ENCODE measurements at places on chromosomes 13 and 19.

DNA sequence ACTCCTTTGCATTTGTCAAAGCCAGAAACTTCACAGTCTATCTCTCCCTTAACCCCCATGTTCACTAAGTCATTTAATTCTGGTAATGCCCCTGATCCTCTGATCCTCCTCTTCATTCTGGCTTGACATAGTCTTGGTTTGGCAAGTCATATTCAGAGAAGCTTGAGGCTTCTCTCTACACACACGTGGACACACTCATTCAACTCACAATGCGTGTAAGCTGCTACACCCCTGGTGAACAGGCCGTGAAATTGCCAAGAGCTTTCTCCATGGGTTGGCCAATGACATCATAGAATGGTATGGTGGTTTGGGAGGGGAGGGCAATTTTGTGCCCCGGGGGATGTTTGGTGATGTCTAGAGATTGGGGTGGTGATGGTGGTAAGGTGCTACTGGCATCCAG lies 47.9 kb upstream of the FLT1 start:
- no peak for DNase-seq

DNA sequence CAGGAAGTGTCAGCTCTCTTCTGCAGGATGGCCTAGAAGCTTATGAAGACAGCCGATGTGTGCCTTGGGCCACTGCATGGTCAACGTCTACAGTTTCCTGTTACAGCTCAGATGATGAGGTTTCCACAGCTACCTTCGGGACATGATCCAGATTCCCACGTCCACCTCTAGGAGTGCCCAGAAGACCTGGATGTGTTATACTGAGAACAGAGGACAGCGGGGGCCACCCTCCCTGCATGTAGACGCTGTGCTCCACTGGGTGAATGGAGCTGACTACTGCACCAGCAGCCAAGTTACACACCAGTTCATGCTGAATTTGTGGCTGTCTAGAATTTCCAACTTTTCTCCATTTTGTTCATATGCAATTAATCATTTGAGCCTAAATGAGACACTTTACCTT lies 78.5 kb upstream of the MTIF3 start:
- DNase-seq, result no peak

DNA sequence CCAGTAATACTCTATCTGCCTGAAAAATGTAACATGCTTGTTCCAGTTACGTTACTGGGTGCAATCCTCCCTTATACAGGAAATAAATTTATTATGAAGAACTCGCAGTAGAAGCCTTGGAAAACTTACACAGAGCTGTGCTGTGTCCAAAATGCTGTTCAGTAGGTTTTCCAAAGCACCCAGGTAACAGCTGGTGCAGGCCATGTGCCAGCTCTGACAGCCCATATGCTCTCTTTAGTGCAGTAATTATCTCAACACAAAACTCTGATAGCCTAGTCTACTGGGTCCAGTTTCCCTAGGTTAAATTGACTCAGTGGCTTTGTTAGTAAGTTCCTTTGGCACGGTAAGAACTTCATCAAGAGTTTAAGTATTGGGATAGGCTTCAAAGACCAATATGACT lies 120.7 kb upstream of the OBI1 start:
- no peak for DNase-seq

GRCh38 chr13:40789275-40790153 lies at the start of gene SLC25A15:
TSS of gene SLC25A15 (plus strand) at chr13:40789611. CDS start at chr13:40793227, 3,616 bp downstream.
- DNase-seq, result no peak

- DNase-seq, result no peak
Observed at GRCh38 chr19:1455336-1456120, 5.6 kb downstream of the APC2 start.

DNA sequence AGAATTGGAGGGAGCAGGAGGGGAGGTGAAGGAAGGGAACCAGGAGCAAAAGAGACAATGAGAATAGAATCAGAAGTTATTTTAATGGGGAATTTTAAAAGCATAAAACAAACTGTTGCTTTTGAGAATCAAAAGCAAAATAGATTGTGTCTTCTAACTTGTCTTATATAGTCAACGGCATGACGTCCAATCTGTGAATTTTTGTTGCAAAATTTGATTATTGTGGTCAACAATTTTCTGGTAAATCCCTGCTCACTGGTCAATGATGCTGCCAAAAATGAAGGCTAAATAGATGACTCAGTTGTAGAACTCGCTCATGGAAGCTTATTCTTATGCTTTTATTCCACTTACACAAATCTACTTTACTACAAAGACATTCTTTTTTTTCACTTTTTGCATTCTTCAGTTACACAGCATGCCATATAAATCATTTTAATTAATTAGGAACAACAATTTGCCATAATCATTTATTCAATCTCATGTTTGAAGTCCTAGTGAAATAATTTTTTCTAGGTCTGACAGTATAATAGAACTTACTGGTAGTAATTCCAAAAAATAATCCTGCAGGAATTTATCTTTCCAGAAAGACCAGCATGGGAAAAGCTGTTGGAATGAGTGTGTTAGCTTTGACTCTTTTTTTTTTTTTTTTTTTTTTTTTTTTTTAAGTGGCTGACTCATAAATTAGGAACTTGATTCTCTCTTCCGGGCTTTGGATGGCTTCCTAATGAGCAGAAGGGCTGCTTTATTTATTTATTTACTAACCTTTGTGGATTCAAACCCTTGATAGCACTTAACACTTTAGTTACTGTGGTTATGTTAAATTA lies 256.9 kb downstream of the SPRY2 start:
- peak; percentile 91 for DNase-seq

DNA sequence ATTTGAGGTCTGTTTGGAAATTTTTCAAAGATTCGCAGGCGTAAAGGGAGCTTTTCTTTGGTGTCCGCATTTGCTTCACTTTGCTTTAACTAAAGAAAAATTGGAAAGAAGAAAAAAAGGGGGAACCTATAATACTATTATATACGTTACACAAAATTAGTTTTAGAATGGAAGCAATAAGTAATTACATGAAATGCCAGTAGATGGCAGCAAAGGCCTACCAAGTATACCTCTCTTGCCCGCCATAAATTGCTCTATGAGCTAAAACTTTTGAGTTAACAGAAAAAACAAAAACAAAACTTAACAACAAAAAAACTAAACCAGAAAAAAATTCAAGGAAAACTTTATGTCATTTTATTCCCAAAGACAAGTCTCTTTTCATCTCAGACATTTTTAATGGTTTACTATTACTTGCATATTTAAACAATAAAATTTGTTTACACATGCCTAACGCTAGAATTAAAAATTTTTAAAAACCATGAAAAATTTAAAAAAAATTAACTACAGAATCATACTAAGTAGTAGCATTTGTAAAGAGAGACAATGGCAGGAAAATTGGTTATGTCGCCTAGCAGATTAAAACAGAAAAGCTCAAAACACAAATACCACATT lies 271.4 kb downstream of the NALCN start:
- DNase-seq, result no peak

DNA sequence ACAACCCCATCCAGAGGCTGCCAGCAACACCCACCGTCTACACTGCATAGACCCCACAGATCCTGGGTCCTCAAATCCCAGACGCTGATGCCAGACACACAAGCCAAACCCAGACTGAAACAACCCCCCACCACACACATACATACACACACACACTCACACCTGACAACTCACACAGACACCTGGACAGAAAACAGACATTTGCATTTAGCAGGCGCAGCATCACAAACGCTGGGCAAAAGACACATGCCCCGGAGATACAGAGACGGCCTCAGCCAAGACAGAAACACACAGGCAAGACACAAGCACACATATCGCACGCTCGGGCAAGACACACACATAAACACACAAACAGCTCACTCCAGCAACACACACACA lies 1.3 kb downstream of the BBC3 start:
- DNase-seq, result no peak

GRCh38 chr13:44421853-44422525 lies 48.4 kb downstream of the SERP2 start:
- DNase-seq, result no peak

- no peak for DNase-seq
Observed at GRCh38 chr13:66581675-66582074, 648.5 kb downstream of the PCDH9 start.

- no peak for DNase-seq
Observed at GRCh38 chr13:75454497-75454896, 27.5 kb downstream of the TBC1D4 start.

DNA sequence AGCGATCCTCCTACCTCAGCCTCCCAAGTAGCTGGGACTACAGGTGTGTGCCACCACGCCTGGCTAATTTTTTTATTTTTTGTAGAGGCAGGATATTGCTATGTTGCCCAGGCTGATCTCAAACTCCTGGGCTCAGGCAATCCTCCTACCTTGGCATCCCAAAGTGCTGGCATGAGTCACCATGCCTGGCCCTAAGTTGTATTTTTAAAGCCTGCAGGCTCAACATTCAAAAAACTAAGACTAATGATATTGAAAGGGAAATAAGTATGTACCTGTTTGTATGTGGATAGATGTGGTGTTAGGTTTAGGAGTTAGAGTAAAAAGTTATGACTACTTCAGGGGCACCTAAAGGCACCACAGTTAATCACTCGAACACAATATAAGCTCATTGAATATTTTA lies 5.4 kb upstream of the IPO5 start:
- DNase-seq, result no peak

GRCh38 chr13:51729866-51730553 lies 74.0 kb downstream of the DHRS12 start:
- DNase-seq, result peak; percentile 53

- DNase-seq, result no peak
Observed at GRCh38 chr19:40241125-40241808, 14.8 kb upstream of the CCNP start.

GRCh38 chr19:39474139-39474620 lies 6.5 kb upstream of the TIMM50 start:
- DNase-seq, result no peak

DNA sequence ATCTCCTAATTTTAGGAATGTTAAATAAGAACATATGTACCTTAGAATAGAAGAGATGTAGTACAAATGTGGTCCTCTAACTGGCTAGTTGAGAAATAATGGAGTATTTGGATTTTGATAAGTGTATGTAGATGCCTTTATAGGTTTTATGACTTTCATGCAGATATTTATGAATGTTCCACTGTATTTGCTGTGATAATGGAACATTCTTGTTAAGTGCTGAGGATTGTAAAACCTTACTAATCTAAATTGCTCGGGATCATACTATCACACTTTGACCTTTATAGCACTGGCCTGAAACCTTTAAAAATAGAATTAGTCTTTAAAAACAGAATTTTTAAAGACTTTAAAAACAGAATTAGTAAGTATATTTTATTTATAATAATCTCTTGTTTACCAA lies 135.1 kb downstream of the LMO7 start:
- no peak for DNase-seq

GRCh38 chr13:90533866-90534265 lies 813.6 kb upstream of the MIR17HG start:
- no peak for DNase-seq

DNA sequence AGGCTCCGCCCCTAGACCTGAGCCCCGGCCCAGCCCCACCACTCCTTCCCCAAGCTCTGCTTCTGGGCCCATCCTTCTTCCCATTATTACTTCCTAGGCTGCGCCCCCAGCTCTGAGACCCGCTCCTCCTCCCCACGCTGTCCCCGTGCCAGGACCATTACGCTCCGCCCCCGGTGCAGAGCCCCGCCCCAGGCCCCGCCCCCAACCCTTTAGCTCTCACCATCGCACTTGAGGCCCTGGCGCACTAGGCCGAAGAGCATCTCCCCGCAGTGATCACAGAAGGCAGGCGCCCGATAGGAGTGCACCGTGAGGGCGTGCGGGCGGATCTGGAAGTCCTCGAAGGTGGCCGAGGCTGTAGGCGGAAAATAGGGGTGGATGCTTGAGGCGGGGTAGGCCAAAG lies 6.2 kb downstream of the PRKD2 start:
- DNase-seq, result no peak

DNA sequence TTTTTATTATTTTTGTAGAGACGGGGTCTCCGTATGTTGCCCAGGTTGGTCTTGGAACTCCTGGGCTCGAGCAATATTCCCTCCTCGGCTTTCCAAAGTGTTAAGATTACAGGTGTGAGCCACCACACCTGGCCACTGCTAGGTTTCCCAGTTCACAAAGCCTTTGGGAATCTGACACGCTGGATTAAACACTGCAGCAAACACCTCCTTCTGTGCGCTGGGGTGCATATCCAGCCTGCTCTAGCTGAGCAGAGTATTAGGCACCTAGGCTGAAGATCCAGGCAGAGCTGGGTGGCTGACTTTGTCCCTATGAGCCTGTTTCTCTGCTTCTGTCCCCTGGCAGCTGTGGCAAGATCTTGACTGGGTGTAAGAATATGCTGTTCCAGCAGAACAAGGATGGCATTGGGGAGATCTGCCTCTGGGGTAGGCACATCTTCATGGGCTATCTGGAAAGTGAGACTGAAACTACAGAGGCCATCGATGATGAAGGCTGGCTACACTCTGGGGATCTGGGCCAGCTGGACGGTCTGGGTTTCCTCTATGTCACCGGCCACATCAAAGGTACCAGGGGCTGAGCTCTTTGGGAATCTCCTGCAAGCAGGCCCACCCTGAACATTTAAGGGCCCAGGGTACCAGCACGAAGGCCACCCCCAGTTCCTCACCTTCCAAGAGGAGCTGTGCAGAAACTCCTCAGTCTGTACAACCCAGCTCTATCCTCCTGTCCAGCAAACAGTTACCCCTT lies 49.8 kb downstream of the ACSBG2 start:
- DNase-seq, result no peak

- DNase-seq, result no peak
Observed at GRCh38 chr19:32337084-32337808, 8.2 kb upstream of the ZNF507 start.

DNA sequence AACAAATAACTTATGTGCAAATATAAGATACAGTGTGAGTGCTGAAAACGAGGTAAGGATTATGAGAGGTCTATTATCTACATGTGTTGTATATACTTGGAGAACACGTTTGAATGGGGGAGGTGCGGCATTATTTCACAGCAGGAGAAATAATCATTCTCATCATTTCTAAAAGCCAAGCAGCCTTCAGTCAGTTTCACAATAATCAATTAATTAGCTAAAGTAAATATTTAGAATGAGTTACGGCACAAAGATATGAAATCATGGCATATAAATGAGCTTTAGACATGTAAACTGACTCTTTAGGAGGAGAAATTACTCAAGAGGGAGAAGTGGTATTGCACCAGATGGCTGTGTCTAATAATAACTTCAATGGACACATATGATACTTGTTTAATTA lies 366.6 kb downstream of the DNAJC15 start:
- DNase-seq, result peak; percentile 49

Measured in AG04449 (cell line).